Kasumi-1 (cell line): ENCODE measurements at places on chromosomes 1 and 21.

DNA sequence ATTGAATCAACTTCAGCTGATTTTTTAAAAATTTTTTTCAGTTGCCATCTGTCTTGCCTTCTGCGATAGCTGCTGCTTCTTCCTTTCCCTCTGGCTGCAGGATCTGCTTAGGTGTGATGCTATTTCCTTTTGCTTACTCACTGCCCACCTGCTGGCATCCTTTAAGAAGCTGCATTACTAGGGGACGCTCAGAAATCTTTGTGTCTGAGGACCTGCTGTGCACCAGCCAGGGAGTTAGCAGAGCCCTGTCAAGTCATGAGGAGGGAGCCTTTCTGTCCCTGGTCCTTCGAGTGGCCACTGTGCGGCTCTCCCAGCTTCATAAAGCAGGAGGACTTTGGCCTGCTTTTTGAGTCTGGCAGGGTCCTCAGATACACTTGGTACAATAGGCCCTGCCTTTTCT, 327.8 kb downstream of the USH2A start:
- DNase-seq = no peak

GRCh38 chr1:227947386-227947675, 401 bp downstream of the WNT9A start:
- DNase-seq = peak; percentile 7

DNA sequence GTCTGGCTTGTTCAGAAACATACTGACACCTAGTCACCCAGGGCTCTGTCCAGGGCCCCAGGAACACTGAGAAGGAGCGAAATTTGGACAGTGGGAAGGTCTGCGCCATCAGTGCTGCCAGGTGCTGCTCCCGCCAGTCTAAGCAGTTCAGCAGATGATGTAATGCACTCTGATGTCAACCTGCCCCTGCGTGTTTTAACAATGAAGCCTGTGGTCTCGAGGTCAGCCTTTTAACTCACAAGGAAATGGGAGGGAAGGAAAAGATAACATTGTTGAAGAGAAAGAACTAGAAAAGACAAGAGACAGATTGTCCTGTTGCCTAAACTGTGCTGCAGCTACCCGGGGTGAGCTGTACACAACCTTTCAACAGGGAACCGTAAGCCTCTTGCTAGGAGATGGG, 126.6 kb upstream of the IFFO2 start:
- no peak for DNase-seq

GRCh38 chr1:225849925-225850324, 32.3 kb downstream of the TMEM63A start:
- DNase-seq = no peak

GRCh38 chr1:226872437-226872836, 2.0 kb downstream of the PSEN2 start:
- DNase-seq = no peak

DNA sequence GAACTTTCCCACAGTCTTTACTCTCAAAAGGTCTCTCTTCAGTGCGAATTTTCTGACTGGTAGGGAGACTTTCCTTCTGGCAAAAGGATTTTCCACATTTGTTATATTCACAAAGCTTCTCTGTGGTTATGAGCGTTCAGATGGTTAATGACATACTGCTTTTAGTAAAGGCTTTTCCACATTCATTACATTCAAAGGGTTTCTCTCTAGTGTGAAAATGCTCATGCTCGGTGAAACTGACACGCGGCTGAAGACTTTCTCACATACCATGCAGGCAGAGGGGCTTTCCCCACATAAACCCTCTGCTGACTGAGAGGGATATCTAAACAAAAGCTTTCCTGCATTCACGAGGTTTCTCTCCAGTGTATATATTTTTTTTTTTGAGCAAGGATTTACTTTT, 9.9 kb upstream of the KLF18 start:
- DNase-seq = no peak

DNA sequence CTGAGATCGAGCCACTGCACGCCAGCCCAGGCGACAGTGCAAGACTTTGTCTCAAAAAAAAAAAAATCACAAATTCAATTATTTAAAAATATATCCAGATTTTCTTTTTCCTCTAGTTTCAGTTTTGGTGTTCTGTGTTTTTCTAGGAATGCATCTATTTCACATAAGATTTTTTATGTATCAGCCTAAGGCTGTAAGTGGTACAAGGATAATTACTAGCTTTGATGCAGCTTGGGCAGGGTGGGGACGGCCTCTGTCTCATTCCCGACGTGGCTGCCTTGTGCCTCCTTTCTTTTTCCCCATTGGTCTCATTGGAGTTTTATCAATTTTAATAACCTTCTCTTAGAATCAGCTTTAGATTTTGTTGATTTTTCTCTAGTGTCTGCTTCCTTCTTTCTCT, 6.9 kb downstream of the CCDC27 start:
- DNase-seq = no peak

GRCh38 chr1:6491480-6491962, at the start of gene PLEKHG5:
Gene PLEKHG5 (minus strand): TSS chr1:6491667. CDS start chr1:6477571, 14,096 bp downstream.
- DNase-seq = no peak
